Stimulated activated naive CD4-positive, alpha-beta T cell treated with Interleukin-2 at 50 U/mL for 16 hours (primary cell): ENCODE measurements at places on chromosomes 6 and 20.

GRCh38 chr6:100892693-100893092 is 11.6 kb upstream of the ASCC3 start:
- no peak for DNase-seq

GRCh38 chr6:23953976-23954375 is 172.0 kb upstream of the NRSN1 start:
- DNase-seq = no peak

GRCh38 chr20:62182469-62183425 is at the start of gene MTG2:
Gene MTG2 (plus strand): TSS chr20:62183028. CDS start chr20:62193421, 10,393 bp downstream.
- DNase-seq = peak; percentile 94

- no peak for DNase-seq
These were observed 86.9 kb upstream of the TRAF3IP2 start for GRCh38 chr6:111692327-111693164.

DNA sequence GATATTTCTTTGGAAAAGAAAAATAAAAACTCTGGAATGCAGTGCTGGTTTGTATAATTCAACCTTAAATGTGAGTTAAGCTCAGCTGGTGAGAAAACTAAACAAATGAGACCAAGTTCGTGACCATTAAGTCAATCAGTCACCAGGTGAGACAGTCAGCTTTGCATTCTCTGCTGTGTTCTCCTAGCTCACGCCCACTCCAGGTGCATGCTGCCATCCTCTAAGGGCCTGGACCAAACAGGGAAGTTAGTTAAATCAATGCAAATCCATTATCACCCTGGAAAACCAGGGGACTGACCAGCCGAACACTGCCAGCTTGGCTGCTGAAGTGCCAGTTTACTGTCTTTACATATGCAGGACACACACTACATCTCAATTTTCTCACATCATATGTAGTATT is 7.2 kb downstream of the TPBG start:
- no peak for DNase-seq

- DNase-seq = no peak
These were observed 530.7 kb downstream of the NKAIN2 start for GRCh38 chr6:124334359-124334758.

GRCh38 chr6:147212622-147213021 is 8.4 kb downstream of the STXBP5 start:
- no peak for DNase-seq

GRCh38 chr6:161443848-161444247 is 170.0 kb upstream of the AGPAT4 start:
- no peak for DNase-seq

GRCh38 chr6:46191961-46192360 is 21.2 kb upstream of the ENPP5 start:
- no peak for DNase-seq

DNA sequence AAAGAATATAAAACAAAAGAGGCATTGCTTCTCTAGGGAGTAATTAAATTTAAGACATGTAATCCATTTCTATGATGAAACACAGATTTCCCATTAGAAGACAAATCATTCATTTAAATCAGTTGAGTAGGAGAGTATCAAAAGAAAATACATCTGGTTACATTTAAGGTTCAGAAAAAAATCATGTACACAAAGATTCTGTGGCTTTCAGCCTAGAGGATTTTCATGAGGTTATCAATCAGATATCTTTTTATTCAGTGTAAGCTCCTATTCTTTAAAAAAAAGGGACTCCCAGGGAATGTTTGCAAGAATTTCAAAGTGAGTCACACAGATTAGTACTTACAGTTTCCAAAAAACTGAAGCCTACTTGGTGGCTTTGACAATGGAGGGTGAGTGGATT is 24.9 kb downstream of the COL21A1 start:
- DNase-seq = no peak

DNA sequence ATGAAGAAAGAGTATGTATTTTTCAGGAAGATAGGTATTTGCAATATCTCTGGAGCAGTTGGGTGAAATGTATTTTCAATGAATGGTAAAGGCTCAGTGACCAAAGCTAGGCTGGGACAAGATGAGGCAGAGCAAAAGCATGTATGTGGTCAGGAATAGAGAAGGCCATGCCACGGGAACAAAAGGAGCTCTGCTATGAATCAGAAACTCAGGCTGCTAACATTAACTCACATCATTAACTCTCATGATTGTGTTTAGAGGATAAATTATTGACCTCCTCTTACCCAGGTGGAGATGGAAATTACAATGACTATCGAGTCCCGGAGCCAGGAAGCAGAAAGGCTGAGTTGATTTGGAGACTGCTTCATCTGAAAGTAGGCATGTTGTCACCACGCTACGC is 220.2 kb downstream of the FUT9 start:
- no peak for DNase-seq

DNA sequence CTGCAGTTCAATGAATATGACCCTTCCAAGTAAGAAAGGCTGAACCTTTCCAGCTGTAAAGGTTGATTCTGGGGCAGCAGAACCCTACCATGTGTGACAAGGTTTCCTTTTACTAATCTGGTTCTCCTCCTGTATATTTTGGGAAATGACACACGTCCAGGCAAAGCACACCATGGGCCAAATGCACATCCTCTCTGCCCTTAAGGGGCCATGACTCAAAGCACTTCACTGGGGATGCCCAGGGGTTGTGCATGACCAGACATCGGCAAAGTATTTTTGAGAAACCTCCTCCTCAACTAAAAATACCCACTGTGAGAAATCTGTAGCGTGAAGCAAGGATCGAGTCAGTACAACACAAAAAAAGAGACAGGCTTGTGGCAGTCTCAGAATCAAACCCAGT is 174.7 kb downstream of the BACH2 start:
- DNase-seq = no peak

- no peak for DNase-seq
These were observed 117.5 kb downstream of the SOX4 start for GRCh38 chr6:21710908-21711627.

GRCh38 chr20:15847196-15847784 is 726.0 kb downstream of the KIF16B start:
- no peak for DNase-seq

GRCh38 chr6:127015858-127016257 is 102.6 kb upstream of the RSPO3 start:
- DNase-seq = no peak

GRCh38 chr6:107122748-107123147 is 7.4 kb upstream of the BEND3 start:
- no peak for DNase-seq

DNA sequence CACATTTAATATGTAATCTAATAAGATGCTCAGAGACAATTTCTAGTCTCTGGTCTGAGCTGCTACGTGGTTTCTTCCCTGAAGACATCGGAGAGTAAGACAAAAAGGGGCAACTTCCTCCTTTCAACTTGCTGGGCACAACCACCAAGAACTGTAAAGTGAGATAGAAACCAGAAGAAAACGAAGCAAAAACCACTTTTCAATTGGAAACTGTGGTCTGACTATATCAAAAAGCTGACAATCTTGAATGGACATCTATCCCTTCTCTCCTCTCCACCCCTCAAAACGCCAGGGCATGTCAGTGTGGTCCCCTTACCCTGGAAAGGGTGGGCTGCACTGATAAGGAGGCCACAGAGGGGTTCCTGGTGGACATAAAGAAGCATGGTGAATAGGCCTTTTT is 269.1 kb downstream of the CD83 start:
- DNase-seq = no peak

DNA sequence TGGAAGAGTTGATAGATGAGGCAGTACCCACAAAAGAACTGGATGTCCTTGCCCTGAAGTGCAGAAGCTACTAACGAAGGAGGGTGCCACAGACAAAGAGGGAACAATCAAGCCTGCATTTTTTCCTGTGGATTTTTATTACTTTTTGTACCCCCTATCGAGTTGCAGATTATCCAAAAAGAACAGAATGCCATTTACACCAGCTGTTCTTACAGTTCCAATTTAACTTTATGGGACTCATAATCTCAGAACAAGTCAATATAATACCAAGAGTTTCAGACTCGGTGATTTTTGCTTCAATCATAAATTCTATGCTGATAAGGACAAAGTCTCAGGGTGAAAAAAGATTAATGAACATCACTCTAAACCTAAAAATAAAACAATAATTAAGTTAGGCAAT is 4.0 kb upstream of the CNKSR3 start:
- DNase-seq = no peak

- no peak for DNase-seq
These were observed 1.9 kb downstream of the FOXA2 start for GRCh38 chr20:22582386-22582963.

GRCh38 chr6:169714178-169714577 is 10.1 kb downstream of the PHF10 start:
- DNase-seq = no peak

- no peak for DNase-seq
These were observed 82.1 kb downstream of the ADAT2 start for GRCh38 chr6:143368426-143368825.

- no peak for DNase-seq
These were observed 591 bp upstream of the DCBLD1 start for GRCh38 chr6:117481926-117482239.

DNA sequence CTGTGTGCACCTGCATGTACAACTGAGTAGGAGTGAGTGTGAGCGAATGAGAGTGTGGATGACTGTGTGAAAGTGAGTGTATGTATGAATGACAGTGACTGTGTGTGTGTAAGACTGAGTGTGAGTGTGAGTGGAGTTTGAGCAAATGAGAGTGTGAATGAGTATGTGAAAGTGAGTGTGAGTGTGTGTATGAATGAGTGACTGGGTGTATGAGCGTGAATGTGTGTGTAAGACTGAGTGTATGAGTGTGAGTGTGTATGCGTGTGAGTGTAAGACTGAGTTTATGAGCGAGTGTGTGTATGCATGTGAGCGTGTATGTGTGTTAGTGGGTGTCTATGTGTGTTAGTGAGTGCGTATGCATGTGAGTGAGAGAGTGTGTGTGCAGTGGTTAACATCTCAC is 220.8 kb downstream of the QKI start:
- no peak for DNase-seq

DNA sequence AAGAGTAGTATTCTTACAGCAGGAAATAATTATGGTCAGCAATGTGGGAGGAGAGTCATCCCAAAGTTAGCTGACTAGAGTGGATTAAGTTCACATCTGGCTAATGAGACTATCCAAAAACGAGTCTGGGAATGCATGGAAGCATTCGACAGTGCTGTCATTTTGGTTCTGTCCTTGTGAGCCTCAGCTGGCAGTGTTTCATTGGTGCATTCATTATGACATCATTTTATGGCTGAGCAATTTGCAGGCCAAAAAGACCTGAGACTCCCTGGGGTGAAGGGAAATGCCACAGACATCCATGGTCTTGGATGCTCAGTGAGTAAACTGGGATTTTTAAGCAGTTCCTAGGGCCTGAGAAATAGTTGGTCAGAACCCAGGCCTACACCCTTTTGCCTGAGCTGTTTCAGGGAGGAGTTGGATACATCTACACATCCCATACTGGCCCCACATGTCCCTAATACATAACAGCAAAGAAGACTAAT is 196.4 kb upstream of the CCN2 start:
- no peak for DNase-seq

DNA sequence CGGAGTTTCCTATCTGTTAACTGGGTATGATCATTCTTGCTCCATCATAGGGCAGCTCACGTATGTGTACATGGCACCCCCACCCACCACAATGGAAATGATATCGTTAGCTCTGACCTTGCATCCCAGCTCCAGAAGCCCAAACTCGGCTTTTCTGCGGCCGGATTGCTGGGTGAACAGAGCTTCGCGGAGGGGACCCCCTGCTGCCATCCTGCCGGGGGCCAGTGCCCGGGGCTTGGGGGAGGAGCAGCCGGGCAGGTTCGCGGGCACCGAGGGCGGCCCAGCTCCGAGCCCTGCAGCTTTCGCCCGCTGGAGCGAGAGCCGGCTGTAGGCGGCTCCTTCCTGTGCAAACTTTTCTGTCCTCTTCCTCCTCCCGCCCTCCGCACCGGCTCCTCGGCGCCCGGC is 24.9 kb upstream of the FUCA2 start:
- peak; percentile 63 for DNase-seq

DNA sequence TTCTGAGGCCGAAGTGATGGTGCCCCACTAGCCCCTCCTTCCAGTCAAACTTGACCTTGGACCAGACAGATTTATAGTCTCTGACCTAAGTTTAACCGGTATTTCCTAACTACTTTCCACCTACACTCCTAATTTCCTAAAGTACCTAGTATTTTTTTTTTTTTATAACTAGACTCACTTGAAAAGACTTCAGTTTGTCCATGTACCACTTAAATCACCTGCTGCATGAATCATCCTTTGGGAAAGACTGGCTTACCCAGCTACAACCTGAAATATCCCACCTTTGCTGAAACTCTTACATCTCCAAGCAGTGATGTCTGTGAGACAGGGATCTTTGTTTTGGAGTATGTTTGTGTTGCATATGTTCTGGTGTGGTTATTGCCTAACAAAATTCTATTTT is 71.1 kb downstream of the ZDHHC14 start:
- DNase-seq = no peak

DNA sequence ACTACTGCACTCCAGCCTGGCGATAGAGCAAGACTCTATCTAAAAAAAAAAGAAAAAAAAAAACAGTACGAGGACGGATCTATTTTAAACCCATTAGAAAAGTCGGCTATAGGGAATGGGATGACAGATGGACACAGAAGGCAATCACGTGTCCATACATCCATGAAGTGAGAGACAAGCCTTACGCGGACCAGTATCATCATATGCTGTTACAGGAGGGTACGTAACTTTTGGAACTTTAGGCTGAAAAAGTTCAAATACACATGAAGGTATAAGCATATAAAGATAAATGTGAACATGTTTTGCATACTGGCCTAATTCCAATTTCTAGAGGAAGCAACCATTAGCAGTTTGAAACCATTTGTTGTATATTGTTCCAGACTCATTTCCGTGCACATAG is 109.8 kb upstream of the EXOC2 start:
- no peak for DNase-seq

DNA sequence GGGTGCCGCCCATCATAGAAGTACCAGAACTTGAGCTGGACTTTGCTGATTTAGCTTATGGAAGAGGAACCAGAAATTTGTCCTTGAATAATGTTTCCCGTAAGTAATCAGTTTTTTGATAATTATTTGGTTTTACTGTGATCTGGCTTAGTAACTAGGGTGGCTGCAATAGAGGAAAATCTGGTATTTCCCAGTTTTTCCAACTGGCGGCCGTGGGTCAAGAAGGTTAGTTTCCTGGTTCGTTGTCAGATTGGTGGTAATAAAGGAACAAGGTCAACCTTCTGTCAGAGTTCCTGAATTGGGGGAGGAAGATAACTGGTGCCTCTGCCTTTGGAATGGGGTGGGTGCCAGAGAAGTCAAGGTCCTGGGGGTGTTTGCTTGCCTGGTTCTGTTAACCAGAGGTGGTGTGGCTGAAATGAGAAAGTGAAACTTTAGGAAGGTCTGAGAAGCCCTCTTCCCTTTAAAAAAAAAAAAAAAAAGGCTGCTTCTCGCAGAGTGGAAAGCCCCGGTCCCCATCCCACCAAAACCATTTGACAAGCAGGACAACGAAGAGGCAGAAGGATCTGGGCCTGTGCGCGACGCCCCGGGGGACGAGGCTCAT is at the start of gene CALHM6:
Gene CALHM6 (plus strand): TSS at position 45 of the 601 bp plus-strand sequence. CDS start 555 bp downstream, at position 600.
- DNase-seq = no peak

GRCh38 chr20:50356525-50356885 is 153.7 kb upstream of the PTPN1 start:
- no peak for DNase-seq

- DNase-seq = no peak
These were observed 29.1 kb upstream of the APCDD1L start for GRCh38 chr20:58544286-58544685.
